ENCODE measurements at places on chromosomes 11 and 22.

- no peak for DNase-seq
Measured at GRCh38 chr22:49688516-49689254, 139.0 kb downstream of the BRD1 start.

- DNase-seq = no peak
Measured at GRCh38 chr22:46737105-46737975, 712 bp downstream of the CERK start.

- DNase-seq = no peak
Measured at GRCh38 chr22:26035523-26035922, 133.7 kb upstream of the SEZ6L start.

DNA sequence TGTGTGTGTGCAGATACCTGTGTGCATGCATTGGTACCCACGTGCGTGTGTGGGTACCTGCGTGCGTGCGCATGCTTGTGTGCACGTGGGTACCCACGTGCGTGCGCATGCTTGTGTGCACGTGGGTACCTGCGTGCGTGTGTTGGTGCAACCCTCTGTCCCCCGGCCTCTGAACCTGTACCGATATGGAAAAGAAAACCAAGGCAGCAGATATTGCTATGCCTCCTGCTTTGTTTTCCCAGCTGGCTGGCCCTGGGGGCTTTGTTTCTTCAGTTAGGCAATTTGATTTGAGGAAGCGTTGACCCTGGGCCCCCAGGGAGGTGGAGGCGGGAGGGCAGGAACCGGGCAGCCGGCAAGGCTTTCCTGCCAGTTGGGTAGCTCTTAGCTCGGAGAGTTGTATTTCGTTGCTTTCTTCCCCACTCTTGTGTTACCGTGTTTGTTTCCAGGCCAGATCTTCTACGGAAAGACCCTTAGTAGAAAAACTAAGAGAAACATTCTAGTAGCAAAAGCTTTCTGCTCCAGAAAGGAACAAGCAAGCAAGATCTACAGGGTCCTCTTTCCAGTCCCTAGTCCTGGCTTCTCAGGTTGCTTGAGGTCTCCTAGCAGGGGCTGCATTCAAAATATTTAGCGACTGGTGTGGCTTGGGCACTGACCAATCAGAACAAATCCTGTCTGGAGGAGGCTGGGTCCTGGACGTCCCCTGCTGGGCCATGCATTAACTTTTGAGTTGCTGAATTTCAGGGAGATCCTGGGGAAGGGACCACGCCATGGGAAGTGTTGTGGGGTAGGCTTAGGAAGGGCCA lies 26.3 kb upstream of the SORL1-AS1 start:
- no peak for DNase-seq

- DNase-seq = no peak
Measured at GRCh38 chr11:96130061-96130620, 206.2 kb upstream of the MTMR2 start.

- no peak for DNase-seq
Measured at GRCh38 chr11:41954034-41954433, 494.6 kb upstream of the LRRC4C start.

DNA sequence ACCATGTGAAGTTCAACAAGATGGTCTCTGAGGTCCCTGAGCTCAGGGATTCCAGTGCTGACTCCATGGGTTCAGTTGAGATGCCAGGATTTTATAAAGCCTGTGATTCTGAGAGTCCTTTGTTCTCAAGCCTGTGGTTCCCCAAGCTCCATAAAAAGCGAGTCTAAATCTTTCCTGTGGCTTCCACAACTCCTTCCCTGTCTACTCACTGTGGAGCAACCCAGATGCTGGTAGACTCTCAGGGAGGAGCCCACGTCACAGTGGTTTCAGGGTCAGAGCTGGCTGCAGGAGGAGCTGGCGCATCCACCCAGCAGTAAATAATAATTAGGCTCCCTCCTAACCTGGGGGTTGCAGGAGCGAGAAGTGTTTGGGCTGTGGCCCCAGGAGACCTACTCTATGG lies 2.0 kb upstream of the RELT start:
- no peak for DNase-seq

GRCh38 chr11:97223647-97224046 lies 833.8 kb downstream of the JRKL start:
- DNase-seq = no peak

DNA sequence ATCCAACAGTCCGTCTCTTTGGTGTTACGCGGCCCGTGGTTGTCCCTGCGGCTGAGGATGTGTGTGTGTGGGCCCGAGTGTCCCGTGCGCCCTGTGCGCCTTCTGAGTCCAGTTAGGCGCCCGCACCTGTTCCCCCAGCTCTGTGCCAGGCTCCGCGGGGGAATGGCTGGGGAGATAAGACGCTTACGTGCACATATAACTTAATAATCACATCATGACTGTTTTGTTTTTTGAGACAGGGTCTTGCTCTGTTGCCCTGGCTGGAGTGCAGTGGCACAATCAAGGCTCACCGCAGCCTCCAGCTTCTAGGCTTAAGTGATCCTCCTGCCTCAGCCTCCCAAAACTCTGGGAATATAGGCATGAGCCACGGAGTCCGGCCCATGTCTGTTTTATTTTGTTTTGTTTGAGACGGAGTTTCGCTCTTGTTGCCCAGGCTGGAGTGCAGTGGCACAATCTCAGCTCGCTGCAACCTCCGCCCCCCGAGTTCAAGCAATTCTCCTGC lies 817 bp downstream of the ARL2 start:
- DNase-seq = no peak

GRCh38 chr11:120233207-120233803 lies 6.6 kb upstream of the POU2F3 start:
- no peak for DNase-seq

- peak; percentile 47 for DNase-seq
Measured at GRCh38 chr11:45272701-45273100, 13.4 kb downstream of the SYT13 start.

DNA sequence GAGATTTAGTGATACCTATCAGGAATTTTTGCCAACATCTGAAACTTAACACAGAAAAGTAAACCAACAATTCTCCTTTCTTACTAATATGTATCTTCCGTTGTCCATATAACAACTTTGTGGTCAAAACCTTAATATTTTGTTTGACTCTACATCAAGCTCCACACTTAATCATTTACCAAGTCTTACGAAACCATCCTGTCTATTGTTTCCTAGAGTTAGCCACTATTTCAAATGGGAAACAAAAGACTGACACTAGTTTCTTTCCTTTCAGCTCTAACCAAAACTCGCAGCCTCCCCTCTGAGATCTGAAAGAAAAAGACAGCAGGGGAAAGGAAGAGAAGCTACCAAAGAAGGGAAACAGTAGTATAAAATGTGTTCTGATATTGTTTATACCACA lies 26.5 kb upstream of the PRDM10 start:
- DNase-seq = no peak

GRCh38 chr11:2690596-2691354 lies 9.0 kb downstream of the KCNQ1OT1 start:
- no peak for DNase-seq

DNA sequence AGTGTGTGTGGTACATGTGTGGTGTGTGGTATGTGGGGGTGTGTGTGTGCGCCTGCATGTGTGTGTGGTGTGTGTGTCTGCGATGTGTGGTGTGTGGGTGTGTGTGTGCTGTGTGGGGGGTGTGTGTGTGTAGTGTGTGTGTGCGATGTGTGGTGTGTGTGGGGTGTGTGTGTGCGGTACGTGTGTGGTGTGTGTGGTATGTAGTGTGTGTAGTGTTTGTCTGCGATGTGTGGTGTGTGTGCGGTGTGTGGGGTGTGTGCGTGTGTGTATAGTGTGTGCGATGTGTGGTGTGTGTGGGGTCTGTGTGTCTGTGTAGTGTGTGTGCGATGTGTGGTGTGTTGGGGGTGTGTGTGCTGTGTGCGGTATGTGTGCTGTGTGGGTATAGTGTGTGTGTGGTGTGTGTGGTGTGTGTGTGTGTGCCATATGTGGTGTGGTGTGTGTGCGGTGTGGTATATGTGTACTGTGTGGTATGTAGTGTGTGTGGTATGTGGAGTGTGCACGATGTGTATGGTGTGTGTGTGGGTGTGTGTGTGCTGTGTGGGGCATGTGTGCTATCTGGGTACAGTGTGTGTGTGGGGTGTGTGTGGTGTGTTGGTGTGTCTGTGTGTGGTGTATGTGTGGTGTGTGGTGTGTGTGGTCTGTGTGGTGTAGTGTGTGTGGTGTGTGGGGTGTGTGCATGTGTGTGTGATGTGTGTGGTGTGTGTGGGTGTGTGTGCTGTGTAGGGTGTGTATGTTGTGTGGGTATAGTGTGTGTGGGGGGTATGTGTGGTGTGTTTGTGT lies 5.7 kb upstream of the PPP6R2 start:
- DNase-seq = no peak

- no peak for DNase-seq
Measured at GRCh38 chr11:123137431-123138224, 57.4 kb downstream of the CLMP start.

DNA sequence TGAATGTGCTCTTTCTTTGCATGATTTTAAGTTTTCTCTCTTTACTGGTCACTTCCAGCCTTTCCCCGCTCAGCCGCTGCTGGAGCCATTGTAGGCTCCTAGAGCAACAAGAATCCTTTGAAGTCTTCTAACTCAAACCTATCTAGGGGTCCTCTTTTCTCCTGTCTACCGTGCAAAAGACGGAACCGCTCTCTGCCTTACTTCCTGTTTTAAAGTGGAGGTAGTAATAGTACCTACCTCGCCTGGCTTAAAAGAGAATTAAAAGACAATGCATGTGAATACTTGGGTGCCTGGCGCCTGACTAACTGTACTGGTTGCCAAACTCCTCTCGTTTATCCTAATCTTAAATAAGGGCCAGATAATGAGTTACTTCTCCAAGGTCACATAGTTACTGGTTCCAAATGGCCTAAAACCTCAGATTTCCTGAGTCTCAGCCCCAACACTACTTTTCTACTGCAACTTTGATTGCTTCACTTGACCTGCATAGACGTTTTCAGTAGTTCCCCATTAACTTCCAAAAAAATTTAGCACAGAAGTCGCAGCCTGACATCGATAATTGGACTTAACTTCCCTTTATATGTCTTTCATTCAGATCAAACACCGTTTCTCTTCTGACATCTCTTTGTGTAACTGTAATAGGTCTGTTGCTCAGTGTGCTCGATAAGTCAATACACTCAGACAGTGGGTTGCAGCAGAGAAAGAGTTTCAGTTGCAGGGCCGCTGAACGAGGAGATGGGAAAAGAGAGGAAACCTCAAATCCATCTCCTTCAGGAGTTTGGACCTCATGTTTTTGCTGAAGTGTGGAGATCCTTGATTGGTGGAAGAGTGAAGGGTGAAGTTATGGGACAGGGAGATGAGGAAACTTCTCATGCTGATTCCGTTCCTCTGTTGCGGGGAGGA lies 891 bp downstream of the SAMM50 start:
- no peak for DNase-seq

GRCh38 chr11:33588056-33588455 lies 112.6 kb downstream of the C11orf91 start:
- no peak for DNase-seq

DNA sequence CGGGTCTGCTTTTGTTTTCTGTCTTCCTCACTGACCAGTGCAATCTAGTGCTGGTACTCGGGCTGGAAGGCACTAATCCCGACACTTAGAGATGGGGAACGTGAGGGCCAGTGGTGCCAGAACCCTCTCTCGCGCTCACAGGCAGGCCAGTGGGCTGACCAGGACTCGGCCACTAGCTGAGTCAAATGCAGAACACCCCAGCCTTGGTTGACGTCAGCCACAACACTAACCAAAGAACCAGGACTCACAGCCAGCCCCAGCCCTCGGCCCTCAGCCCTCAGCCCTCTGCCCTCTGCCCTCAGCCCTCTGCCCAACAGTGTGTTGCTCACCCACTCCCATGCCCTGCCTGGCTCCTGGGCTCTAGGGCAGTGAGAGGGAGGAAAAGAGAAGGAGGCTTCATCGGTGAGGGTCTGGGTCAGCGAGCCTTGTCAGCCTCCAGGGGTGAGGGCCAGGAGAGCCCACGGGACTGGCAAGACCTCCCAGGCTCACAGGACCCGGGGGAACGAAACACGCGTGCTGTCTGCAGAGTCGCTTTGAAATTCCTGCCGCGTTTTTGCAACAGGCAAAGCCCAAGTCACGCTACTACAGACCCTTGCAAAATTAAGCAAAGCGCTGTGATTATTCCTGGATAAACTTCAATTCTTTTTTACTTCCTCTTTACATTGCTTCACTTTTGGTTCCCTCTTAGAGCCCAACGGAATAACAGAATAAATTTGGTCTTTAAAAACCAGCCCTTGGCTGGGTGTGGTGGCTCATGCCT lies 27.5 kb downstream of the KIAA0930 start:
- no peak for DNase-seq

DNA sequence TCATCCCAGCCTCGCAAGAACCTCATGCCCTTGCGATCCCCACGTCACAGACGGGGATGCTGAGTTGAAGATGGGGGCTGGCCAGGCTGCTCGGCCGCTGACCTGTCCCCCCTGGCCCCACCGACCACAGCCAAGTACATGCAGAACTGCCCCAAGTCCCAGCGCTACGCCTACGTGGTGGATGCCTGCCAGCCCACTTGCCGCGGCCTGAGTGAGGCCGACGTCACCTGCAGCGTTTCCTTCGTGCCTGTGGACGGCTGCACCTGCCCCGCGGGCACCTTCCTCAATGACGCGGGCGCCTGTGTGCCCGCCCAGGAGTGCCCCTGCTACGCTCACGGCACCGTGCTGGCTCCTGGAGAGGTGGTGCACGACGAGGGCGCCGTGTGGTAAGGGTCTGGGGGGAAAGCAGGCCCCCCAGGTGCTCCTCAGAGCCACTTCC lies 10.0 kb downstream of the MUC5B start:
- DNase-seq = peak; percentile 57

DNA sequence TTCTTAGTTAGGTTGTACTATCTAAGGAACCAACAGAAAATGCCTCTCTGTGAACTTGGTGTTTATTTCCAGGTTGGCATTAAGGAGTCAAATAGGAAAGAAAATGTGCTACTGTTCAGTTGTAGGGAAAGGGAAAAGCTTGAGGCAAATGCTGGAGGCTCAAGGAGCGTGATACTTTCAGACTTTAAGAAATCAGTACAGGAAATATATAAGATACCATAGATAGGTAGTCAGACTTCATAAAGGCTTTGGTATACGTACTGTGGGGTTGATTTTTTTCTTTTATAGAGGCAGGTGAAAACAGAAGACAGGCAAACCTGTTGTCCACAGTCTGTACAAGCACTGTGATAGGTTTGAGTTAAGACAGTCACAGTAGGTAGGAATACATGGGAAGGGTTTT lies 30.8 kb downstream of the EP300 start:
- DNase-seq = no peak

- peak; percentile 93 for DNase-seq
Measured at GRCh38 chr11:20000351-20001134, 159.7 kb downstream of the DBX1 start.

DNA sequence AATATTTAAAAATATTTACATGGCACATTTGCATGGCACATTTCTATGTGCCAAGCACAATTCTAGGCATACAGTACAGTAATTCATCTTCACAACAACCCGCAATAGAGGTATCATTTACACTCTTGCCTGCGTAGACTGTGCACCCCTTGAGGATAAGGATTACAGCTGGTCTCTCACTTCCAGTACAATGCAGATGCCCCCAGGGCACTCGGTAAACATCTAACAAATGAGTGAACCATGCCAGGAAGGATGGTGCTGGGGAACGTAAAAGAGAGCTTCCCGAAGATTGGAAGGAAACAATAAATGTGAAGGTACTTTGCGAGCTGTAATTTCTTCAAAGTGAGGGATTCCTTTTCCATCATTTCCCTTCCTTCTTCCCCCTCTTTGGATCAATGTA lies 1.3 kb downstream of the PRPF19 start:
- no peak for DNase-seq

GRCh38 chr22:20816559-20816958 lies 42.1 kb downstream of the PI4KA start:
- no peak for DNase-seq

GRCh38 chr11:68446046-68446725 lies 14.4 kb upstream of the PPP6R3 start:
- DNase-seq = no peak

- no peak for DNase-seq
Measured at GRCh38 chr11:17561526-17561925, 14.5 kb downstream of the OTOG start.

Measured in COR-L47 (cell line).